ENCODE measurements at places on chromosomes 1 and 21.

GRCh38 chr21:38249256-38249655 is 7.5 kb upstream of the KCNJ15 start:
- no peak for DNase-seq

DNA sequence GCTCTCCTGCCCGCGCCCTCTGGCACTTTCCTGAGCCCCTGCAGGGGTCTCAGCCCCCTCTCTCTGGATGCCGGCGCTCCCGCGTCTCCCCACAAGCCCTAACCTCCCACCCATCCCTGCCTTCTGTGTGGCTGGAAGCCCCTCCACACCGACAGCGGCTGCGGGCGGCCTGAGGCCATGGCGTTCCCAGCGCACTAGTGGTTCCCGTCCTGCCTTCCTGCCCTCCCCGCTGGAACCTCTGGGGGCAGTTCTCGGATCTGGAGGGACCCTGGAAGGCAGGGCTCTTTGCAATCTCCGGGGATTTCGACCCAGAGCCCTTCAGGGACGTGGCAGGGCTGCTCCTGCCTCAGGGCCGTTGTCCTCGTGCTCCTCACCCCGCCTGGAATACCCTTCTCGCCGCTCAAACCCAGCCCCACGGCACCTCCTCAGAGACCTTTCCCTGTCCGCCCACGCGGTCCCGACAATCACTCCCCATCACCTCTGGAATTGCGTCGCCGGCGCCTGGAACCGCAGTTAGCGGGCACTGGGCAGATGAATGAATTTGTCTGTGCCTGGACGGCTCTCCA is 493 bp upstream of the ESPN start:
- DNase-seq: no peak

GRCh38 chr1:201505503-201505890 is 1.4 kb downstream of the CSRP1 start:
- peak; percentile 30 for DNase-seq

DNA sequence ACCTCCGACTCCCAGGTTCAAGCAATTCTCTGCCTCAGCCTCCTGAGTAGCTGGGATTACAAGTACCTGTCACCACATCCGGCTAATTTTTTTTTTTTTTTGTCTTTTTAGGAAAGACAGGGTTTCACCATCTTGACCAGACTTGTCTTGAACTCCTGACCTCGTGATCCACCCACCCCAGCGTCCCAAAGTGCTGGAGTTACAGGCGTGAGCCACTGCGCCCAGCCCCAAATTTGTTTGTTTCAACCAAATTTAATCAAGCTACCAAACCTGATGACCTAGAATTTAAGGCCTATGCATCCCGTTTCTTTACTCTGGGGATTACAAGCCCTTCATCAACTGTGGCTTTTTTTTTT is 58.3 kb upstream of the TBX15 start:
- no peak for DNase-seq

DNA sequence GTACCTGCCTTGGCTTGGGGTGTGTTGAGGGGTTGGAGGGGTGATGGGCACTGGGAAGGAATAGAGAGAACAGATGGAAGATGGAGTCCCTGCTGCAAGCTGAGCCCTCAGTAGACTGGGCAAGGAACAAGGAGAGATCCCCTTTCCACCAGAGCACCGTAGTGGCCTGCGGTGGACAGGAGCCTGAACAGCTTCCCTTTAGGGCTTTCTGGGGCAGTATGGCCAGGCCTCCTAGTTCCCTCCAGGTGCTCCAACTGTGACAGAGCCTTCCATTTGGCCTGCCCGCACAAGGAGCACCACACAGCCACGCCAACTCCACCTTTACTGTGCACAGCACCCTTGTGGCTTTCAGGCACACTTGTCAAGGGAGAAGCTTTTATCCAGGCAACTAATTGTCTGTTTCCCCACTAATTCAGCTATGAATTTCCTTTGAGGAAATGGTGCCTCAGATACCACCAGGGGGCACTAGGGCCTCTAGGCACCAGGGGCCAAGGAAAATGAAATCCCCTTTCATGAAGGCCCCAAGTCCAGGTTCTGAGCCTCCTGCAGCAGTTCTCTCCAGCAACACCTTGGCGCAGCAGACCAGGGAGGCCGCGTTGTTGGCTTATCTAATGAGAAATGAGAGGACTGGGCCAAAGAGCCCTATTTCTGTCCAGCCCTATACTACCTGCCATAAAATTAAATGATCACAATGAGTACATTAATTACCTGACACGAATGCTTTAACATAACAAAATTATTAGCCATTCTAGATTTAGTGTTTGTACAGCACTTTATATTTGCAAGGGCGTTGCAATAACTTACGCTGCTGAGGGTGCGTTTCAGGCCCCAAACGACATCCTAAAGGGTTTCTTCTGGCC is 23.1 kb upstream of the ERI3 start:
- DNase-seq: peak; percentile 82

GRCh38 chr1:233328142-233328921 is 808 bp downstream of the MAP3K21 start:
- DNase-seq: no peak

GRCh38 chr1:158516966-158517365 is 37.2 kb downstream of the OR6Y1 start:
- DNase-seq: no peak

DNA sequence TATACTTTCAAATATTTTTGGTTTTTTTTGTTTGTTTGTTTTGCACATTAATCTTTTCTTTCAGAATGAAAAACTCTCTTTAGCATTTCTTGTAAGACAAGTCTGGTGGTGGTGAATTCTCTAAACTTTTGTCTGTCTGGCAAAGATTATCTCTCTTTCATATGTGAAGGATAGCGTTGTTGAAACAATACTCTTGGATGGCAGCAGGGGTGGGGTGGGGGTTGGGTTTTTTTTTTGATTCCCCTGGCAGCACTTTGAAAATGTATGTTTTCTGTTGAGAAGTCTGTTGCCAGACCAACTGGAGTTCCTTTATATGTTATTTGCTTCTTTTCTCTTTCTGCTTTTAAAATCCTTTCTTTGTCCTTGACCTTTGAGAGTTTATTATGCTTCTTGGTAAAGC is 160.2 kb downstream of the VAV3 start:
- no peak for DNase-seq

- no peak for DNase-seq
Measured at GRCh38 chr21:15825700-15826099, 95.9 kb downstream of the USP25 start.

DNA sequence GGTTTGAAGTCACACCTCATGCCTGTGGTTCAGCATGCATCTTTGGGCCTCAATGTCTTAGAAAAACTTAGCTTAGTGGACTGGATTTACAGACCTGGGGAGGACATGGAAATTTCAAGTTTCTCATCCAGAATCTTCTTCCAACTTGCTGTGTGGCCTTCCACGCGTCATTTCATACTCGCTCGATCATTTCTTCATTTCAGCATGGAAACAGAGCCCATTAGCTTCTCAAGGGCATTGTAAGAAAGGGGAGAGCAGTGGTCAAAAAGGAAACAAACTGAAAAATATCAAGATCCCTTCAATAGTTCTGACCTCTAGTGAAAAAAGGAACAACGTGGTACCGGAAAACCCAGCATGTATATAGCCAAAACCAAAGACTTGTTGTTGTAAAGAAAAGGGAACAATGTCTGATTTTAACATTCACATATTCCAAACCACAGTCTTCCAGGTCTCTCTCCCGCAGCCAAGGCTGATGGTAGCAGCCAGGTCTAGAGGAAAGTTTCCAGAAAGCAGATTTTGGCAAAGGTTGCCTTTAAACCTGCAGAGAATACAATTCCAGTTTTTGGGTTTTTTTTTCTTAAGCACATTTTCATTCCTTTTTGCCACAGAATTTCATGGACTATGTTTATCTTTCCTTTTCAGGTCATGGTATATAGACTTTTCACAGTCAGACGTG is 97.0 kb upstream of the CDC42BPA start:
- no peak for DNase-seq

GRCh38 chr1:82062206-82062605 is 261.5 kb downstream of the ADGRL2 start:
- DNase-seq: no peak

GRCh38 chr21:31470896-31471694 is 127.0 kb upstream of the TIAM1 start:
- DNase-seq: no peak

GRCh38 chr21:34952701-34953100 is 96.4 kb downstream of the RUNX1 start:
- DNase-seq: no peak

Data from inflammatory macrophage treated with lipopolysaccharide for 1 hour (primary cell).